GM12892 (cell line): ENCODE measurements at places on chromosomes 16 and 17.

DNA sequence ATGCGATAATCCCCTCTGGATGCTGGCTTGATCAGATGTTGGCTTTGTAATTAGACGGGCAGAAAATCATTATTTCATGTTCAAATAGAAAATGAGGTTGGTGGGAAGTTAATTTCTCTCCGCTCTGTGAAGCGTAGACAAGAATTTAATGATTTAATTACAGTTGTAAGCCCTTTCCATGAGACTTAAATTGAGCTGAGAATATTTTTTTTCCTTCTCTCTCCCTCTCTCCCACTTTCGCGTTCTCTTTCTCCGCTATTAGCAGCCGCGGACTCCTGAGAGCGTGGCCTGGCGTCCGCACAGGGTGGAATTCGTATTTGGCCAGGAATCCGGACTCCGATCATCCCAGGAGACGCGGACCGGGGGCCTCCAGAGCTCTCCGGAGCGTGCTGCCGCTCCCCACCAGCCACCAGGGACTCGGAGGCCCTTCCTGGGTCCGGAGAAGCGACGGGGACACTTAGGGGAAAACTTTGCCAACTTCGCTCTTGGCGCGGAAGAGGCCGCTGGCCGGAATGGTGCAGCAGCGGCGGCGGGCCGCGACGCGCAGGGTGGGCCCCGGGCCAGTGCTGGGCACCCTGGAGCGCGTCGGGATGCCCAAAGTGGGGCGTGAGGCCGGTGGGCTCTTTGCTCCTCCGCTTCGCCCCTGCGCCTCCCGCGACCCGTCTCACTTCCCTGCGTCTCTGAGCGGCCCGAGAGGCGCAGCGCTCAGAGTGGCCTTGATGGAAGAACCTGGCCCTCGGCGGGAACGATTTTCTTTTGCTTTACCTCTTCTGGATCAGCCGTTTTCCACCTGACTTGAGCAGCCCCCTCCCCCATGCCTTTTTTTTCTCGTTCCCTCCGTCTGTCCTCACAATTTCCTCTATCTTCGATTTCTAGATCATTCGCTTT lies 3.6 kb upstream of the IRX3 start:
- no peak for DNase-seq

GRCh38 chr16:85917959-85918358 lies 19.0 kb downstream of the IRF8 start:
- DNase-seq: no peak

GRCh38 chr17:31869797-31870568 lies 10.9 kb upstream of the COPRS start:
- DNase-seq: no peak

- DNase-seq: no peak
Measured at GRCh38 chr16:13997933-13998332, 73.2 kb upstream of the MRTFB start.

DNA sequence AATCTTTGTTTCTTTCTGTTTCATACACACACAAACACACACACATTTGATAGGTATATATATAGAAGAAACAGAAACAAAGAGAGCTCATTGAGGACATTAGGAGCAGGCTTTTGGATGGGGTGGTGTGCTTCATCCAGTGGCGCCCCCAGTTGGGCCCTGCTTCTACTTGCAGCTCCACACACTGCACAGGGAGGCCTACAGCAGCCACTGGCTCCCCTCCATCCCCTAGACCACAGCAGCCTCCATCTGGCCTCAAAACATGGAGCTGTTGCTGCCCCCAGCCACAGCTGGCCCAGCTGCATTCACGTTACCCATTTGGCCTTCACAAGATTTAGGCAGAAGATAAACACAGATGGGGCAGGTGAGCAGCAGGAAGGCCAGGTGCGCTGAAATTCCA lies 33.1 kb upstream of the NF1 start:
- no peak for DNase-seq

DNA sequence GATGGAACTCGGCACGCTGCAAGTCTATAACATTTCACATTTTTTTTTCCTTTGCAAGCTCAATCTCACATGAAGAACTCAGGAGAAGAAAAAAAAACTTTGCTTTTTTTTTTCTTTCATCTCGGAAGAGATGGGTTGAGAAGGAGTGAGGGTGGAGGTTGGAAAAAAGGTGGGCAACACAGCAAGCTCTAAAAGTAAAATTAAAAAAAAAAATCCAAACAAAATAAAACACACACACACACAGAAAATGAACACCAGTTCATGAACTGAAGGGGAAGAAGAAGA lies 2.5 kb downstream of the MAF start:
- no peak for DNase-seq

GRCh38 chr16:12646490-12647274 lies 157.0 kb downstream of the CPPED1 start:
- no peak for DNase-seq

GRCh38 chr17:30961209-30962188 lies 9.3 kb upstream of the RNF135 start:
- DNase-seq: no peak

GRCh38 chr16:75288181-75288580 lies 36.8 kb upstream of the BCAR1 start:
- no peak for DNase-seq

DNA sequence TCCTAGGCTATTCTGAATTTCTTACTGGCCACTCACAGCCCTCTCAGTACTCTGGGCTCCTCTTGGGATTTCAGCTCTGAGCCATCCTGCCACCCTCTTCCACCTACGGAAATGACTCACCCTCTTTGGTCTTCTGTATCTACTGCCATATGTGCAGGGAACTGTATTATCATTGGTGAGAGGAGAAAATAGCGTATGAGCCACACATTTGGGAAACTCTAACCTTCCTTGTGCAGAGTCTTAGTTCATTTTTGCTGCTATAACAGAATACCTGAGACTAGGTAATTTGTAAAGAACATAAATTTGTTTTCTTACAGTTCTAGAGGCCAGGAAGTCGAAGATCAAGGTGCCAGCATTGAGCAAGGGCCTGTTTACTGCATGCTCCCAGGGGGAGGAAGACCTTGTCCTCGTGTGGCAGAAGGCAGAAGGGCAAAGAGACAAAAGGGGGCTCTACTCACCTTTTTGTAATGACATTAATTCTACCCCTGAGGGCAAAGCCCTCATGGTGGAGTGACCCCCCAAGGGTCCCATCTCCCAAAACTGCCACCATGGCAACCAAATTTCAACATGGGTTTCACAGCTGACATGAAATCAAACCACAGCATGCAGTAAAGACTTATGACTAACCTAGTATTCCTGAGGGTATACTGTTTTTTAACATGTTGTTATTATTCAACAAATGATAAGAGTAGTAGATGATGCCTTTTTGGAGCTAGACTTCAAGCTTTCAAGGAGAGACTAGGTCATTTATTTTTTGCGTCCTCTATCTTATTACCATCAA lies 191.8 kb downstream of the PRKCA start:
- DNase-seq: no peak

- DNase-seq: no peak
Measured at GRCh38 chr17:34653511-34653910, 74.1 kb downstream of the TMEM132E start.

DNA sequence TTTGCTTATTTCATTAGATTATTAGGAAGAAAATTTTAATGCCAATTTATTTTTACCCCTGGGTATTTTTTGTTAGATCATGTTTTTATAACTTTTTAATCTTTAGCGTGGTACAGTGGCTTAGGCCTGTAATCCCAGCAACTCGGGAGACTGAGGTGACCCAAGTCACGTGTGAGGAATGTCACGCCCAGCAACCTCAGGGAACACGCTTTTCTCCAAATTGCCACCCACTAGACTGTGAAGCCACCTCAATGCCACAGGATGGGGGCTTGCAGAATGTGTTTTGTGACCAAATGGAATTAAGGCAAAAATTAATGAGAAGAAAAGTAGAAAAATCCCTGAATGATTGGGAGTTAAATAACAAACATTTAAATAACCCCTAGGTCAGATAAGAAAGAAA lies 141.8 kb downstream of the LAT start:
- no peak for DNase-seq

GRCh38 chr17:35895636-35896587 lies 15.8 kb upstream of the CCL5 start:
- DNase-seq: no peak

DNA sequence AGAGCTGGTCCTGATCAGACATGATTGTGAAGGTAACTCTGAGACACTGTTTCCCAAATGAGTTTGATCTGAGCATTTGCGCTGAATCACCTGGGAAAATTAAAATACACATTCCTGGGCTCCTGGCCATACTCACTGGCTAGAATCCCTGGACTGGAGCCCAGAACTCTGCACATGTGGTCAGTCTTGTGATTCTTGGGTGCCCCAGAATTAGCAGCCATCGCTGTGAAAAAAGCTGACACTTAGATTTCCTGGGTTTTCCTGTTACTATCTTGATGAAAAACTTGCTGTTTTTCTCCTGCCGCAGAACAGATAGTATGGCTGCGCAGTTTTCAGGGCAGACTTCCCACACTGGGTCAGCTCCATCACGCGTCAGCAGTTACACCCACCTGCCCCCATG lies 24.6 kb downstream of the NECAB2 start:
- no peak for DNase-seq

GRCh38 chr17:74452841-74453661 lies 13.4 kb upstream of the CD300A start:
- no peak for DNase-seq

GRCh38 chr16:5175266-5175665 lies 77.7 kb upstream of the EEF2KMT start:
- no peak for DNase-seq
